ENCODE measurements at places on chromosomes 4 and X.
A peak's percentile ranks its signal among the peaks of the same experiment; 100 is the strongest.

DNA sequence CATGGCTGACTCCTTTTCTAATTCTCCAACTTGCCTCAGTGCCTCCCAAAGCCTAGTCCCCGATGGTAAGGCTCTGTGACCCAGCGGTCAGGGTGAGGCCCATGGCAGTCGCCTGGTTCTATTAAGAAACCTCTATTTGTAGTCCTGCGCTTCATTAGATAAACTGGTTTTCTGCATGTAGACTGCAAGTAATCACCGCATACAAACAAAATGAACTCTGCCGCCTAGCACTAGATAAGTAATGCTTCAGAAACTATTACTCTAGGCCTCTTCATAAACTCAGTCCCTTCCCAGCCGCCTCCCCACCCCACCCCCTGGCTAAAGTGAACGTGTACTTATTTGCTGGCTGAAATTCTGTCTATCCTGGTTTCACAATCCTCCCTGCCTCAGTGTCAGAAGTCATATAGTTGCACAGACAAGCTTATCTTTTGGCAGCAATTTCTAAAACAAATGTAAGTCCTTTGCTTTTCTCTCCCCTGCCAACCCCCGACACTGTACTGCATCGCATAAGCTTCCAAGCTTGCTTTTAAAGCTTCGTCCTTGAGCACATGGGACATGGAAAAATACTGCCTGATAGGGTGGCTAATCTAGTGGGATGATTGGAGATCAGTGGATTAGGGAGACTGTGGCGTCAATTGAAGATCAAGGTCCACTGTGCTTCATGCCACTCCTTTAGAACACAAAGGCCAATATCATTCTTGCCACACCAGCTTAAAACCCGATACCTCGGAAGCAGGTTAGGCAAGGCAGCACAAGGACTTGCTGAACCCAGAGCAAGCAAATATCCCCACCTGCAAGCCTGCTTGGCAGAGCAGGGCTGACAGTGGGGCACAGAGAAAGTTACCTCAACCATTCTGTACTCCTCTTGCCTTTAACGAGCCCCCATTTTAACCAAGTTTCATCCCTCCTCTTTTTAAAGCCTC lies 125.8 kb downstream of the IRF2 start:
- peak; percentile 80 for DNase-seq

DNA sequence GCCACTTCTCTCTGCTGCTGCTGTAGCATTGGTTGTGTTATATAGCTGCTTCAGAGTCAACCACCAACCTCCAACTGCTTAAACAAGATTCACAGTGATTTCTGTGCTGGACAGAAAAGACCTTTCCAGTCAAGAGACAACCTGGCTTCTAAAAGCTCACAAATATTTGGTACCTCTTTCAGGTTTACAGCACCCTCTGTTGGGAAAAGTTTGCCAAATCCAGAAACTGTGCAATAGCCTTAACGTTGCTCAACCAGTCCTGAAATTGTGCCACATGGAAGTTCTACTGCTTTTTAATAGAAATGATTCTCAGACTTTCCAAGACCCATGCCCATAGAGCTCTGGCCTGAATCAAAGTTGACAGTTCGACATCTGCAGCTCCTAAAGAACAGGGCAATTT lies 842.1 kb upstream of the HTR2C start:
- no peak for DNase-seq

DNA sequence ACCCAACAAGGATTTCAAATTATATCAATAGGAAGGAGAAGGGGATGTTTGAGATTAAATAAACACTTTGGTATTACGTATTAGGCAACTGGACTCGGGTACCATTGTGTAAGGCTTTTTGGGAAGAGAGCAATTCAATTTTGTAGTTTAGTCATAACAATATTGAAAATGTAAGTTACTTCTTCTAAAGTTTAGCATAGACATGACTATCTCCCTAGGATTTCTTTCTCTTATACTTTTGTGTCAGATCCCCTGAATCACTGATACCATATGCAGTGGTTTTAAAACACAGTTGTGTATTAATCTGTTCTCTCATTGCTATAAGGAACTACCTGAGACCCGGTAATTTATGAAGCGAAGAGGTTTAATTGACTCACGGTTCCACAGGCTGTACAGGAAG lies 123.8 kb upstream of the FAM9C start:
- no peak for DNase-seq

DNA sequence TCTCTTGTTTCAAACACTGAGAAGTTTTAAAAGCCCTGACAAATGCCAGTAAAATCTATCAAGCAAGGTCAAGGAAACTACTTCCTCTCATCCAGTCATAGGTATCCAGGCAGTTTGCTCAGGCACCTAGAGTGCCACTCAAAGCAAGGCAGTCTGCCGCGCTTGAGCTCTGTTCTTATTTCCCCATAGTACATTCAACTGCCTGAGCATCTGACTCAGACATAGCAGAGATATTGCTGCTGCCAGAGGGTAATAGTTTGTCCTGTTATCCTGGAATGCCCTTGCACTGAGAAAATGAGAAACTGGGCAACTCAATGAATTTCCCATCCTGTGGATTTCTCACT lies 16.1 kb upstream of the ATP8A1 start:
- peak; percentile 74 for DNase-seq

Data from right atrium auricular region (tissue), 2 donors.